ENCODE measurements at places on chromosomes 3 and 15.

DNA sequence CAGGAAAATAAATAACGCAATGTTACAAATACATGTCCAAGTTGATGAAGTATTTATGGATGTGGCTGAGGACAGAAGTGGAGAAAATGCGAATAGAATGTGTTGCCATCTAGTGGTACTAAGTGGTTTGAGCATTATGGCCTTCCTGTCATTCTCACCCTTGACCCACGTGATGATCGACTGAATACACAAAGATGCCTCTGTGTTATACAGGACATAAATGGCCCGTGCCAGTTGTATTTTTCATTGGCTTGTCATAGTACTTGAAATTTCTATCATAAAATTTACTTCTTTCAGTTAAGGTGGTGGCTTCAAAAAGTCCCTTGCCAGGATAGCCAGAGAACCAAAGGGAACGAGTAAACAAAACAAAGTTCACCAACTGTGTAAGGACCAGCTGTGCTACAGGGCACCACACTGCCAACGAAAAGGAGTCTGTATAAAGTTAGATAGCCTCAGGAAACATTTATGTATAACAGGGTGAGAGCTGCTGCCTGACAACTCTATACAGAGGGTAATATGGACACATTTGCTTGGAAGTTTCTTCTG, 103.7 kb downstream of the MYH15 start:
- peak; percentile 19 for DNase-seq

- DNase-seq: no peak
These were observed 153.4 kb upstream of the TSPAN3 start for GRCh38 chr15:77224352-77224751.

DNA sequence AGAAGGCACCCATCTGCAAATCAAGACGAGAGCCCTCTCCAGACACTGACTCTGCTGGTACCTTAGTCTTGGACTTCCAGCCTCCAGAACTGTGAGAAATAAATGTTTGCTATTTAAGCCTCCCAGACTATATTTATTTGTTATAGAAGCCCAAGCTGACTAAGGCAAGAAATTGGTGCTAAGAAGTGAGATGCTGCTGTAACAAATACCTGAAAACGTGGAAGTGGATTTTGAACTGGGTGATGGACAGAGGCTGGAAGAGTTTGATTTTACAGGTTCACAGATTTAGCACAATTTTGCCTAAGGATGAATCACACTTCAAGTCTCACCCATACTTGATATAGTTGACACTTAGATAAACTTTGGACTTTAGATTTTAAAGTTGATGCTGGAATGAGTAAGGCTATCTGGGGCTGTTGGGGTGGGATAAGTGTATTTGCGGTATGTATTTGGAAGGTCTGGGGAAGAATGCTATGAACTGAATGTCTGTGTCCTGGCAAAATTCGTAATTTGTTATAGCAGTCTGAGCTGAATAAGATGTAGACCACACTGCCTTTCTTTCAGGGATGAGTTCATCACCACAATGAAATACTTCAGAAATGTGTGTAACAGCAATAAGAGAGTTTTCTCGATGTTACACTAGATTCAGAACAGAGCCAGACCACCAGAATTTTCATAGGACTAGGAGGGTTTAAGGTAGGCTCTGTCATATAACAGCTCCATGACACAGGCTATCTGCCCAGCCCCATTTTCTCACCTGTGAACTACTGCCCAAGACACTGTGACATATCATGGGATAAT, 120.5 kb upstream of the LMCD1 start:
- DNase-seq: no peak

- no peak for DNase-seq
These were observed 97.9 kb upstream of the C3orf80 start for GRCh38 chr3:160127308-160127707.

DNA sequence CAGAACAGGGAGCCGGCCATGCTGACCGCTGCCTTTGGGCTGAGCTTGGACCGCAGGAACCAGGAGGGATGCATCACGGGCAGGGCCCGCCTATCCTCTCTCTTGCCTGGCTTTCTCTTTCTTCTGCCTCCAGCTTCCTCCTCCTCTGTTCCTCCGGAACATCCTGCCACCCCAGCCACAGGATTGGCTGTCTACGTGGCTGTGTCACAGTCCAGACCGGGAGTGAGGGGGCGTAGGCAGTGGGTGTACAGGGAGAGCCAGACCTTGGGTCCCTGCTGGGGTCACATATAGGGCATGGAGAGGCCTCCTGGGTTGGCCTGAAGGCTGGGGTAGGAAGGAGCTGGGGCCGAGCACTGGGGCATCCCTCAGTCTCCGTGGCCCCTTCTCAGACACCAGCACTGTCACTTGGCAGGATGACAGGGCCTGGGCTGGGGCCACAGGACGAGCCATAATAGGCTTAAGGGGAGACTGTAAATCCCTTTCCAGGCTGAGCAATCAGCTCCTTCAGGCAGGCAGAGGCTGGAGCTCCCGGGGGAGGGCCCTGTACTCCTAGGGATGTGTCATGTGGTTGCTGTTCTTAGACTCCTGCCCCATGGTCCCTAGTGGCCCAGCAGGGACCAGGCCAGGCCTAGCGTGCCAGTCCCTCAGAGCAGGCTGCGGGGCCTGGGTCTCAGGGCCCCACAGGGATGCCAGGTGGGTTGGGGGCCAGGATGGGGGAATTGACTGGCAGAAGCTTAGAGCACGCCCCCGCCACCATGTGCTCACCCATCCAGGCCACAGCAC, 25.4 kb downstream of the LINGO1 start:
- no peak for DNase-seq

DNA sequence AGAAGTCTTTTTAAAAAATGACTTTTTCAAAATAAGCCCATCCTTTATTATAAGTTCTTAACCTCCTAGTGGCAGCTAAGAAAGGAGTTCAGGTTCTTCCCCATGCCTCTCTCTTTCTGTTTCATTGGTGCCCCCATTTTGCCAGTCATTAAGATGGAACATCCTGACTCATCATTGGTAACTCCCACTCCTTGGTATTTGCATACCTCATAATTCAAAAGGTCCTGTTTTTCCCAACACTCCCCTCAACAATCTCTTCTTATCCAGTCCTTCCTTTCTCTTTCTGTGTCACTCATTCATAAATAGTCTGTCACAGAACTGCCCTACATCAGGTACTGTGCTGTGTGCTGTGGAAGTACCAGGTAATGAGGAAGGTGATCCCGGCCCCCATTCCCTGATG, 394.0 kb downstream of the FOXP1 start:
- peak; percentile 17 for DNase-seq

- DNase-seq: no peak
These were observed 29.3 kb upstream of the TRAK1 start for GRCh38 chr3:42061713-42062380.

- no peak for DNase-seq
These were observed 88.1 kb upstream of the BCL6 start for GRCh38 chr3:187833375-187833774.

DNA sequence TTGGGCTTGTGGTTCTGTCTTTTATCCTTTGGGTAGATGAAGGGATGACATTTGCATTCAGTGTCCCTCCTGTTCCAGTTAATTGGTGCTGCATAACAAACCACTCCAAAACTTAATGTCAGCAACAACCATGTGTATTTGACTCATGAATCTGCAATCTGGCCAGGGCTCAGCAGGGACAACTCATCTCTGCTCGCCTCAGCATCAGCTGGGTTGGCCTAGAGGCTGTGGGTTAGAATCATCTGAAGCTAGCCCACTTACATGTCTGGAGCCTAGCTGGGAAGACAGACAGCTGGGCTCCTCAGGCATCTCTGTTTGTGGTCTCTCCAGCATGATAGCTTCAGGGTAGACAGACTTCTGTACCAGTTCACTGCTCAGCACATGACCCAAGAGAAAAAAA, 92.0 kb downstream of the TMEM108 start:
- no peak for DNase-seq

GRCh38 chr3:197736010-197736490, 654 bp downstream of the RUBCN start:
- DNase-seq: peak; percentile 35

- DNase-seq: no peak
These were observed 196.2 kb downstream of the CHST2 start for GRCh38 chr3:143315766-143316165.

GRCh38 chr3:127816783-127817405, 5.4 kb downstream of the MGLL start:
- no peak for DNase-seq

DNA sequence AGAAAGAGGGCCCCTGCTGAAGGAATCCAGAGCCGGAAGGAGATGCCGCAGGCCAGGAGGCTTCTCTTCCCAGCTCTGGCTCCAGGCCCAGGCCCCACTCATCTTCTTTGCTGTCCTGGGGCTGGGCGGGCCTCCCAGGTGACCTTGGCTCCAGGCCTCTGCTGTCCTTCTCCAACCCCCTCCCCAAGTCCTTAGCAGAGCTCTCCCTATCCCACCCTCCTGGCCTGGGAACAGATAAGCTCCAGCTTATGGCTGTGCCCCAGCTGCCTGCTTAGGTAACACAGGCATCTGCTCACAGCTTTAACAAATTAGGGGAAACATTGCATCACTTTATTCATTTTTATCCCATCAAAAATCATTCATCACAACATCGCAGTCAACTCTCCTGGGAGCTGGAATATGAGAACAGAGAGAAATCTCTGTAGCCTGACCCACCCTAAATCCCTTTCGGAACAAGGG, 86.9 kb downstream of the SEMA5B start:
- DNase-seq: no peak

DNA sequence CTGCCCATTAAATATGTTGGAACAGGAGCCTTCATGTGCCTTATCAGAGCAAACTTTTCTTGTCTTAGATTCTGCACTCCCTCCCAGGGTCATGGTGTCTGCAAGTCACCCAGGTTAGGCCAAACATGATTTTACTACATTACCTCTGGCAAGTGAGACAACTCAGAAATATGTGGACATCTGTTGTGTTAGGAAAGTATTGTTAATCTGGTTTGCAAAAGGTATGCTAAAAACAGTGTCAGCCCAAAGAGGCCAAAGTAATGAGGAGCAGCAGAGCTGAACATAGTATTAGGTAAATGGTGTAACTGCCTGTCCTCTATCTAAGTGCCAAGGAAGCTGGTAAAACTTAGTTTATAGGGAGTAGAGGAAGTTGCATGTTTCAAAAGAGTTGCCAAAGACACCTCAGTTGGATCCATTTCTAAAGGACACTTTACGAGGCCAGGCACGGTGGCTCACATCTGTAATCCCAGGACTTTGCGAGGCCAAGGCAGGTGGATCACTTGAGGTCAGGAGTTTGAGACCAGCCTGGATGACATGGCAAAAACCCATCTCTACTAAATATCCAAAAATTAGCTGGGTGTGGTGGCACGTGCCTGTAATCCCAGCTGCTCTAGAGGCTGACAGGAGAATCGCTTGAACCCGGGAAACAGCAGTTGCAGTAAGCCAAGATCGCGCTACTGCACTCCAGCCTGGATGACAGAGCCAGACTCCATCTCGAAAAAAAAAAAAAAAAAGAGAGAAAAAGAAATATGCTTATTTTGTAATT, 22.5 kb upstream of the PPIB start:
- no peak for DNase-seq

- no peak for DNase-seq
These were observed 361.1 kb upstream of the CDIN1 start for GRCh38 chr15:36218322-36218721.

DNA sequence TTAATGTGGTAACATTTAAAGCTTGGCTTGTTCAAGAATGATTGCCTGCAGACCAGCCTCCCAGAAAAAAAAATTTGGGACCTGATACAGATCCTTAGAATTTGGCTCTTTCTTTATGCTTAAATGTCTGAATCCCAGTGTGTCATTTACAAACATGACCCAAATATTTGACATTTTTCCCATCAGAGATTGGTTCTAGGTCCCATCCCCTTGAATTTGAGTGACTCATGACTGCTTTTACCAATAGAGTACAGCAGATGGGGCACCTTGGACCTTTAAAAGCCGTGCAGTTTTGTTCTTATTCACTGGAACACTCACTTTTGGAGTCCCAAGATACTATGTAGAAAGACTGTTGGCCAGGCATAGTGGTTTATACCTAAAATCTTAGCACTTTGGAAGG, 231.6 kb downstream of the ZIC1 start:
- no peak for DNase-seq

GRCh38 chr3:40764747-40765146, 240.0 kb downstream of the ZNF621 start:
- no peak for DNase-seq

DNA sequence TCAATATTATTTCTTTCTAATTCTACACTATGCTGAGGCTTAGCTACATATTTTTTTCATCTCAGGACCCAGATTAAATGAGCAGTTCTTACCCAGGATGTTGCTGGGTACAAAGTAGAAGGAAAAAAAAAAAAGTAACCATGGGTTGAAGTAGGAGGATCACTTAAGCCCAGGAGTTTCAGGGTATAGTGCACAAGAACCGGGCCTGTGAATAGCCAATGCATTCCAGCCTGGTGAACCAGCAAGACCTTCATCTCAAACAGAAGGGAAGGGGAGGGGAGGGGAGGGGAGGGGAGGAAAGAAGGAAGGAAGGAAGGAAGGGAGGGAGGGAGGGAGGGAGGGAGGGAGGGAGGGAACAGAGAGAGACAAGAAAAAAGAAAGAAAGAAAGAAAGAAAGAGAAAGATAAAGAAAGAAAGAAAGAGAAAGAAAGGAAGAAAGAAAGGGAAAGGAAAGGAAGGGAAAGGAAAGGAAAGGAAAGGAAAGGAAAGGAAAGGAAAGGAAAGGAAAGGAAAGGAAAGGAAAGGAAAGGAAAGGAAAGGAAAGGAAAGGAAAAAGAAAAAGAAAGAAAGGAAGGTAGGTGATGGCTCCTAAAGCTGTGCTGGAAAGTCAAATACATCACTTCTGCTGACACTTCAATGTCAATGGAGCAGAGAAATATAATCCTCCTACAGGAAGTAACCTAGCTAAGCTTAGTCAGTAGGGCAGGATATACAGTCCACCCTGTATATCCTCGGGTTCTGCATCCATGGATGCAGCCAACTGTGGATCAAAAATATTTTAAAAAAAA, 206.8 kb upstream of the TGFBR2 start:
- no peak for DNase-seq

DNA sequence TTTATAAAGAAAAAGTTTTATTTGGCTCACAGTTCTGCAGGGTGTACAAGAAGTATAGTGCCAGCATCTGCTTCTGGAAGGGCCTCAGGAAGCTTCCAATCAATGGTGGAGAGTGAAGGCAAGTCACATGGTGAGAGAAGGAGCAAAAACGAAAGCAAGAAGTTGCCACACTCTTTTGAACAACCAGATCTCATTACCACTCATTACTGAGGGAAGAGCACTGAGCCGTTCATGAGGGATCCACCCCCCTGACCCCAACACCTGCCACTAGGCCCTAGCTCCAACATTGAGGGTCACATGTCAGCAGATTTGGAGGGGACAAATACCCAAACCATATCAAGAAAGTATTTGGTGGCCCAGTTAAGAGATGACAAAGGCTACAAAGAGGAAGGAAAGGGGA, 239.3 kb upstream of the UBE2E1 start:
- no peak for DNase-seq

GRCh38 chr3:87250009-87250408, 22.9 kb downstream of the CHMP2B start:
- no peak for DNase-seq
